ENCODE measurements at places on chromosomes 3 and 15.

DNA sequence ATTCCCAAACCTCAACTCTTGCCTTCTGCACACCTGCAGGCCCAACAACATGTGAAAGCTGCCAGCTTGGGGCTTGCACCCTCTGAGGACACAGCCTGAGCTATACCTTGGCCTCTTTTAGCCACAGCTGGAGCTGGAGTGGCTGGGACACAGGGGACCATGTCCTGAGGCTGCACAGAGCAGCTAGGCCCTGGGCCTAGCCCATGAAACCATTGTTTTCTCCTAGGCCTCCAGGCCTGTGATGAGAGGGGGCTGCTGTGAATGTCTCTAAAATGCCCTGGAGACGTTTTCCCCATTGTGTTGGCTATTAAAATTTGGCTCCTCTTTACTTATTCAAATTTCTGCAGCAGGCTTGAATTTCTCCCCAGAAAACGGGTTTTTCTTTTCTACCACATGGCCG is 7.2 kb downstream of the ZKSCAN7 start:
- no peak for DNase-seq

DNA sequence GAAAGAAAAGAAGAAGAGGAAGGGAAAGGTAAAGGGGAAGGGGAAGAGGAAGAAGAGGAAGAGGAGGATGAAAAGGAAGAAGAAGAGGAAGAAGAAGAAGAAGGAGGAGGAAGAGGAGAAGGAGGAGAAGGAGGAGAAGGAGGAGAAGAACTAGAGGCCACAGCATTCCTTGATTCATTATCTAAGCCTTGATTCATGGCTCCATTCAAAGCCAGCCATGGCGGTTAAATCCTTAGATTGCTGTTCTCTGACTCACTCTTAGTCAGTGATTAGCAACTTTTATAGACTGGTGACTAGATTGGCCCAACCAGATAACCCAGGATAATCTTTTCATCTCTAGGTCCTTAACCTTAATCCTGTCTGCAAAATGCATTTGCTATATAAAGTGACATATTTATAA is 47.6 kb downstream of the OSTN start:
- no peak for DNase-seq

- no peak for DNase-seq
Observed at GRCh38 chr3:137020315-137020714, 62.5 kb downstream of the IL20RB start.

DNA sequence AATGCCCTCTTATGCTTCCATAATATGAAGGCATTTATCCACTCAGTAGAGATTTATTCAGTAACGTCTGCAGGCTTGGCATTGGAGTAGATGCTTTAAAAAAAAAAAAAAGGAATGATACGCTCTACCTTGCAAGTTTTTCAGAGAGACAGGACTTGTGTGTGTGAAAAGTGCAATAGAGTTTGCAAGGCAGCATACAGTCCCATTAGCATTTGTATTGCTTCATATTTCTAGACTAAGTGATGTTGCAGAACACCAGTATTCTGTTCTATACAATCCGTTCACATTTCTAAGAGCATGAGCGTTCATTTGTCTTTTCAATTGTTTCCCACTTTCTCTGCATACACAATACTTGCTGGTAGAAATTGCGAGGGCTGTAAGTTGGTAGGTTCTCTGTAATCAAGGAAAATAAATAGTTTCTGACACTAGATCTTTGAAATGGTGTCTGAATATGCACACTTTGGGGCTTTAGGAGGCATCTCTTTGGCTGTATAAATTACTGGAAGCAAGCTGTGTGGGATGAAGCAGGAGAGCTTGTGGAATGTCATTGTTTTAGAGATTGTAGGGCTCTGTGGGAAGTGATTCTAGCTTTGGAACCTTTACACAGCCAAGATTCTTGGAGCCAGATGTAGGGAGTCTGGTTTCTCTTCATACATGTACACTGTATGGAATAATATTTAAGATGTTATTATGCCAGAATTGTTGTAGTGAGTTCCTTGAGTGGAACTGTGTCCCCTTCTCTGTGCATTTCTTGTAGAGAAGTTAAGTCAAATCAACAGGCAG is 262.7 kb downstream of the FEZF2 start:
- DNase-seq: no peak

DNA sequence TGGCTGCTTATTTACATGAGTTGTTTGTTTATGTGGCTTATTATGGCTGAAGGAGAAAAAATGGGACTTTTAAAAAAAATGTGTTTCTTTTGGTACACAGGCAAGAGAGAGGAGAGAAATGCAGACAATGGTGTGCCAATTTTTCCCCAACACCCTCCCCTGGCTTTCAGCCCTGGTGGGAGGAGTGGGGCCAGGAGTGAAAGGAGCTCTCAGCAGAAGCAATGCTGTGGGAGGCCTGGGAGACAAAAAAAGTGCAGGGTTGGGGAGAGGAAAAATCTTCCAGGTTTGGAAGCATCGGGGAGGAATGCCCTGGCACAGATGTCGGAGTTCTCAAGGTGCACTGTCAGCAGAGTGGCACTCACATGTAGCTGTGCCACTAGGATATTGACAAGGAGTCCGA is 117.7 kb upstream of the FOXB1 start:
- DNase-seq: no peak

- DNase-seq: no peak
Observed at GRCh38 chr3:182104881-182105280, 393.2 kb downstream of the SOX2 start.

GRCh38 chr3:75180235-75180944 is 483.7 kb upstream of the FRG2C start:
- no peak for DNase-seq

DNA sequence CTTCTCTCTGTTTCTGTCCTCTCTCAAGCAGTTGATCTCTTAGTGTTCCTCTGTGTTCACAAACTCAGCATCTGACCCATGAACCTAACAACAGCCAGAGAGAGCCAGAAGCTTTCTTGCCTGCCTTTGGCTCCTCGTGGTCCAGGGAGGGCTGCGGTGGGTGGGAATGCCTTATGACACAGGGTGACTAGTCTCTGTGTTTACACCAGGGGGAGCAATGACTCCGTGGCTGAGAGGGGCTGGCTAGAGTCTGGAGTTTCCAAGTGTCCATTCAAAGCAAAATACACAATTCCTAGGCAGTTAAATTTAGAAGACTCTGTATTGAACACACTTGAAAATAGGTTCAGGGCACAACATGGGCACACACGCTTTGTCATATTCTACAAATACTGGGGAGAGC is 370.0 kb upstream of the FRG2C start:
- no peak for DNase-seq

DNA sequence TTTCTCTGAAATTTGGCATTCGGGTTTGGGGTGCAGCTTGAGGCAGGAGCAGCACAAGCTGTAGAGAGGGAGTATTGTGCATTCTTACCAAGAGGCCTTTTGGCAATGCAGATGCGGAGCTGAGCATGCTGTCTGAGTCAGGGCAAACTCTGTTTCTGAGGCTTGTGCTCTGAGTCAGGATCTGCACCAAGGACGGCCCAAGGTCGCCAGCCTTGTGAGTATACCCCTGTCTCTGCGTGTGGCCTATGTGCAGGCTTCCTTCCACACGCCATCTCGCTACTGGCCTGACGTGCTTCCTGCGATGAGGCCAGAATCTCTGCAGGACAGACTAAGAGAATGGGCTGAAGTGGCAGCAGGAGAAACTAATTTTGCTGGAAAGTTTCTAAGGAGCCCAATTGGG is 83.8 kb upstream of the ROPN1 start:
- no peak for DNase-seq

Data from activated CD8-positive, alpha-beta memory T cell treated with anti-CD3 and anti-CD28 coated beads for 1 hour (primary cell).